ENCODE measurements at places on chromosomes 6 and 20.

GRCh38 chr6:159399751-159400221 lies 230.6 kb downstream of the FNDC1 start:
- no peak for DNase-seq

DNA sequence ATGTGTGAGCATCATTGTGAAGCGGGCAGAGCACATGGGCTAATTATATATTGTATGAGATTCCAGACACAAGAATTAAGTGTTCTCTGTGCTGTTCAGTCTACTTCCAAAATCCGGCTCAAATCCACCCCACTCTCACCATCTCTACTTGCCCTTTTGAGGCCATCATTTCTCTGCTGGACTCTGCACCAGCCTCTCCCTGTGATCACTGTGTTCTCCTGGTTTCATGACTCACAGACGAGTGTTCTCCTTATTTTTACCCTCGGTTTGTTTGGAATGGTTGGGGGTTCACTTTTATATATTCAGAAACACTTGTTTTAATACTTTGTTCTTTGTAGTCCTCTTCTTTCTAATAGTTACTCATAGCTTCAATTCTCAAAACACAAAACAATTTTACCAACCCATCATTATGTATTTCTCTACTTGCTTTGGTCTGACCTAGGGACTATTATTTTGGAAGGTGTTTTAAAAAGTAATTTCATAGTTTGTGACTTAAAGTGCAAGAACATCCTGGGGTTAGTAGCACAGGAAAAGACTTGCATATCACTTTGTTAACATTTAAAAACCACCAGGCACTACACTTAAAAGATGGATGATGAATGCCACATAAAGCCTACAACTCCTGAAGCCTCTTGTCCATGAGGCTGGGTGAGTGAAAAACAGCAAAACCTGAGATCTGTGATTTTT lies 82.7 kb downstream of the UST start:
- DNase-seq, result no peak

GRCh38 chr20:53085720-53086119 lies 113.6 kb downstream of the TSHZ2 start:
- no peak for DNase-seq

GRCh38 chr20:19966840-19967239 lies 50.3 kb upstream of the NAA20 start:
- no peak for DNase-seq

DNA sequence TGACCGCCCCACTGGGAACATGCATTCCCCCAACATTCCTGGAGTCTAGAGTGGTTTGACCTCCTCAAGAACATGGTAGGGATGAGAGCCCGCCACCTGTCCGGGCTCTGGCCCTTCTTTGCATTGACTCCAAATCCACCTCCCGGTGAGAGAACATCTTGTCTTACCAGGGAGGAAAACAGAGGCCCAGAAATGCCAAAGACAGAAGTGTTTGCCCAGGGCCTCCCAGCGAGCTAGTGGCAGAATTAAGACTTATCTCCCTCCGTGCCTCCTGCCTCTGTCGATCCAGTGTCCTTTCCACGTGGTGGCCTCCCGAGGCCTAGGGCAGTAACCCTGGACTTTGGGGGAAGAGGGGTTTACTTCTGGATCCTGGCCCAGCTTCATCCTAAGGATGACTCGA lies 134.8 kb downstream of the JPH2 start:
- no peak for DNase-seq

GRCh38 chr6:138652824-138653223 lies 120.7 kb upstream of the CCDC28A start:
- DNase-seq, result no peak

DNA sequence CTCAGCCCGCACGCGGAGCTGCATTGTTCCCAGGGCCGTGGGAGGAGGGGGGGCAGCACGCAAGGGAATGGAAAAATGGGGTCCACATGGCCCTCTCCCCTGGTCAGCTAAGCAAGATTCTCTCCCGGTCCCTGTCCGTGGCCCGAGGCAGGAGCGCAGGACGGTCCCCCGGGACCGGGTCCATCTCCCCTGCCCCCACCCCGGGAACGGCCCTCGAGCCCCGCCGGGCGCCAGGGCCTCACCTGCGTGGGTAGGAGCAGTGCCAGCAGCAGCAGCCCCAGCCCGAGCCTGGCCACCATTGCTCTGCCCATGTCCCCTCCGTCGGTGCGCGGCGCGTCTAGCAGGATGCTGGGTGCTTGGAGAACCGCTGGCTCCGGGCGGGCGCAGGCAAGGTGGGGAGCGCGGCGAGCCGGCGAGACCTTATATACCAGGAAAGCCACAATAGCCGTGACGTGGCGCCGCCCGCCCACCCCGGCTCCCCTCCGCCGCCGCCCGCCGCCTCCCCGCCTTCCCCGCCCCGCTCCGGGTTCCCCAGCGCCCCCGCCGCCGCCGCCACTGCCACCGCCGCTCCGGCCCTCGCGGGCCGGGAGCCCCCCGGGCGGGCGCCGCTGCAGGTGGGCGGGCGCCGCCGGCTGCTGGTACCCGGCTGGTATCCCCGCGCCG lies at the start of gene CD24:
CD24 (minus strand) TSS at position 394 of the 663 bp plus-strand sequence; CDS start at position 311, 83 bp downstream.
- DNase-seq, result no peak

GRCh38 chr6:81934936-81935335 lies 182.5 kb upstream of the TENT5A start:
- no peak for DNase-seq

DNA sequence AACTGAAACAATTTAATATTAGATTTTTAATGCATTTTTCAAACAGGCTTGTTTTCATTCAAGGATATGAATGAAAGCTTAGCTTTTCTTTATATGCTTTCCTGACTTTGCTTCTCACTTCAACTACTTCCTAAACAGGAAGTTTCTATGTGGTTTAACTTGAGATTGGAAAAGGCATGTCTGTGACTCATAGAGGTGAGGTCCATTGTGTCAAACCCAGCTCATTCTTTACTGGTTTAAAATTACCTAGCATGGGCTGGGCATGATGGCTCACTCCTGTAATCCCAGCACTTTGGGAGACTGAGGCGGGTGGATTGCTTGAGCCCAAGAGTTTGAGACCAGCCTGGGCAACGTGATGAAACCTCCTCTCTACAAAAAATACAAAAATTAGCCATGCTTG lies 34.4 kb downstream of the EFHC1 start:
- no peak for DNase-seq
